ENCODE measurements at places on chromosomes 5 and 9.

DNA sequence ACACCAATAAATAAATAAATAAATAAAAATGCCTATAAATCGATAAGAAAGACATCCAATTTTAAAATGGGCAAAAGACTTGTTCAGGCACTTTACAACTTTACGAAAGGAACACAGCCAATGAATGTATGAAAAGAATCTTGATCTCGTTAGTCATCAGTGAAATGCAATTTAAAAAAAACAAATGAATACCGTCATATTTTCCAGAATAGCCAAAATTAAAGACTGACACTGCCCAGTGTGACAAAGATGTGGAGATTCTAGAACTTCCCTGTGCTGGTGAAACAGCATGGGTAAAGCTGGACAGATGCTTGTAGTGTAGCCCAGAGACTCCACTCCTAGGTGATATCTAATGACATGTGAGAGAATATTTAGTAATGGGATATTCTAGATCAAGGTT, 127.1 kb downstream of the GOLPH3 start:
- no peak for DNase-seq

DNA sequence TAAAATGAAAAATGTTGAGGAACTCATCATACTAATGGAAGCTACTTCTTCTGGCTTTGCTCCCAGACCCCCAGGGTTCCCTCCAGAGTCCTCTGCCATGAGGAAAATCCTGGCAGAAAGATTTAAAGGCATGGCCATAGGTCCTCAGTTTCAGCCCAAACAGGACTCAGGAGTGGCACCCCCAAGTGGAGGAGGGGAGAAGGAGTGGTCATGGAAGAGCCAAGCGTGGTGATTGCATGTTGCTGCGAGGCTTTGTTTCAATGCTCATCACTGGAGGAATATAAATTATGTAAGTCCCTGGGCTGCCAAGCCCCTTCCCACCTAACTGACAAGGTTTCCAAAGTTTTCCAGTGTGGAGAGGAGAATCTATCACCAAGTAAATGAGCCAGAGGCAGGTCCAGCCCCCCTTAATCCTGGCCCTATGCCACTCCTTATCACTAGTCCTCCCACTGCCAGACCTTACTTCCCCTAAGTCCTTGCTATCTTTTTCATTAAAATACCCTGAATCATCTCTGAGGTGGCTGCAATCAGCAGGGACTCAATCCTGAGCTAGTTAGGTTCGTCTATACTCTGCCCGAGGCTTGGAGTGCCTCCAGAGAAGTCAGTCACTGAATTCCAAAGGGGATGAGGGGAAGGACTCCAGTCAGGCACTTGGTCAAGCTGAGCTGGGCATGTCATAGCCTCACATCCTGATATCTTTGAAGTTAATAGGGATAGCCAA, 70.7 kb upstream of the TAF1L start:
- no peak for DNase-seq

DNA sequence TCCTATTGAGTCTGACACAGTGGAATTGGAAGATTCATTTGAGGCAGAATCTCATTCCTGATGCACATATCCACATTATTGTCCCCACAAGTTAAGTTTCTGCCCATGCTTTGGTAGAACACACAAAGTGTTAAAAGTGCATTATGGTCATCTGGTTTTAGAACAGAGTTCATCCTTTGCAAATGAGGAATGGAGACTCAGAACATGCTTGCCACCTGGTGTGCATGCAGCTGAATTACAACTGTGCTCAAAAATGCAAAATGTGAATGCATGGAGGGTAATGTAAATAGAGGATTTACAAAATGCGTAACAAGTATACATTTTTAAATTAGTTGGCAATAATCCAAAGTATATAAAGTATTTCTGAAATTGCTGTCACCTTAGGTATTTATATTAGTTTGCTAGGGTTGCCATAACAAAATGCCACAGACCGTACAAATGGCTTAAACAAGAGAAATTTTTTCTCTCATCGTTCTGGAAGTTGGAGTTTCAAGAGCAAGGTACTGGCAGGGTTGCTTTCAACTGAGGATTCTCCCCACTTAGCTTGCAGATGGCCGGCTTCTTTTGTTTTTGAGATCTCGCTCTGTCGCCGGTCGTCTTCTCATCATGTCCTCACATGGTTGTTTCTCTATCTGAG, 671.1 kb downstream of the TAF11L14 start:
- no peak for DNase-seq

- DNase-seq: no peak
Observed at GRCh38 chr5:2167671-2168070, 284.9 kb upstream of the IRX4 start.

DNA sequence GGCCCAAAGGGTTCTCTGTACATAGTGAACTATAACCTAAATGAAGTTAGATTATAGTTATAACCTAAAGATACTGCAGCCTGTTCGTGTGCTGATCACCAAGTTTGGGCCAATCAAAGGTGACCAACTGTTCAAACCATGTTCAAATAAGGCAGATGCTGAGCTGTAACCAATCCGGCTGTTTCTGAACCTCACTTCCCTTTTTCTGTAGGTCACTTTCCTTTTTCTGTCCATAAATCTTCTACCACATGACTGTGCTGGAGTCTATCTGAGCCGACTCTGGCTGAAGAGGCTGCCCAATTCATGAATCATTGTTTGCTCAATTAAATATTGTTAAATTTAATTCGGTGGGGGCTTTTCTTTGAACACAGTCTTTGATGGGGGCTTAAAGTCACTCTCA, 1920.2 kb downstream of the MAT2B start:
- no peak for DNase-seq

GRCh38 chr5:158805195-158805594, 294.5 kb downstream of the EBF1 start:
- no peak for DNase-seq

DNA sequence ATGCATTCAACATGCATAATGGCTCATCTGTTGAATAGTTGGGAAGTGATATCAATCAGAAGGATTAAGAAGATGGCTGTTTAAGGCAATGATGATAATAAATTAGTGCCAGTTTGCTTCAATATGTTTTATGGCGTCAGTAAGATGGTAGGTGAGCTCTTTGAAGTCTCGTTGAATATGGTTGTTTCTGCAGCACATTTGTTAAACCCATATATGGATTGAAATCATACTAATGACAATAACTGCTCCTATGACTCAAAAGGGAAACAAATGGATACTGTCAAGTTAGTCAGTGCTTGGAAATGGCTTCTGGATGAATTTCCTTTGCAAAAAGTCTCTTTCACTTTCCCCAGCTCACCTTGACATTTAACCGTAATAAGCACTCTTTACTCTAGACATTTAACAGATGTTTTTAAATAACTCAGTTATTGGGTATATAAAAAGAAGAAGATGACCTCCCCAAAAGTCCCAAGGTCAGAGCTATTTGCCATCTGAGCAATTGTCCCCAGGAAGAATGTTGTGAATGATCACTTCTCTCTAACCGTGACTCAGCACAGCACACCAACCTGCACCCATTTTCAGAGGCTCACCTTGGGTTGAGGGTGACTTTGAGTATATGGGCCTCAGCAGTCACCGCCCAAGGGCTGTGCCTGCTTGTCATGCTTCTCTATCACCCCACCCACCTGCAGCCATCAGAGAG, 133.4 kb downstream of the GRIA1 start:
- no peak for DNase-seq

DNA sequence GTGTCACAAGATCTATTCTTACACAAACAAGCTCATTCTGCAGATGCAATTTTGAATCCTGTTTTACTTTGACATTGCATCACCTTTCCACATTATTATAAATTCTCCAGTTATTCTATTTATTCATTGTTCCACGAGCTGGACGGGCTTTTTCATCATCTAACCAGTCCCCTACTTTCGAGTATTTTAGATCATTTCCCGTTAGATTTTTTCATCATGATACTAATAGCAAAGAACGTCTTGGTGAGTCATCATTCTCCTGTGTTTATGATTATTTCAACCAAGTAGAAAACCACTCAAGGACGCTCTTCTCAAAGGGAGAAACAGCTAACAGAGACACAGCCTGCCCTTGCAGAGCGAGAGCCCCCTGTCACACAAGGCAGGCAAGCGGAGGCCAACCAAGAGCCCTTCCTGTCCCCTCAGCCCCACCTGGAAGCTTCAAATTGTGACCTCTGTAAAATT, 15.1 kb downstream of the BBLN start:
- DNase-seq: no peak

DNA sequence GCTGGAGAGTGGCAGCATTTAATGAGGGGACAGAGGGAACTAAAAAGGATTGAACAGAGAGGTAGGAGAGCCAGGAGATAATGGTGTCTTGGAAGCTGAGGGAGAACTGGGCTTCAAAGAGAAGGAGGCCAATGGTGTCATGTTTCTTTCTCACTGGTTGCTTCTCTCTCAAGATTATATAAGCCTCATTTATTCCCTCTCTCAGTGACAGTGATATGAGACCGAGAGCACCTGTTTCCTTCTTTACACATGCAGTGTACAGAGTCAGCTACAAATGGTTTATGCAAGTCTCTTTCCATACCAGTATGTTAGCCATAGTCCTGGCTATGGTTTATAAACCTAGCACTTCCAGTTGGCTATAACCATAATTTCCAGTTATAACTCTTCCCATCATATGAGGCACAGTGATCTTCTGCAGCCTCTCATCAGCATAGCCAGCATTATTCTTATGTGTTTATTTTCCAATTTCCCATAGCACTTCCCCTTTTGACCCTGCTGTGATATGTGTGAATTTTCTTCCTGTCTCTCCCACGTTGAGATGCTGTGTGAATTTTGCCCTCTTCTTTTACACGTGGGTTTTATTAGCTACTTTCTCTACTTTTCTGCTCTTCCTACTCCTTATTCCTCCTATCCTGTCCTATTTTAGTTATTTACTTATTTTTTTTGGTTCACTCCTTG, 71.2 kb downstream of the UNC13B start:
- no peak for DNase-seq

DNA sequence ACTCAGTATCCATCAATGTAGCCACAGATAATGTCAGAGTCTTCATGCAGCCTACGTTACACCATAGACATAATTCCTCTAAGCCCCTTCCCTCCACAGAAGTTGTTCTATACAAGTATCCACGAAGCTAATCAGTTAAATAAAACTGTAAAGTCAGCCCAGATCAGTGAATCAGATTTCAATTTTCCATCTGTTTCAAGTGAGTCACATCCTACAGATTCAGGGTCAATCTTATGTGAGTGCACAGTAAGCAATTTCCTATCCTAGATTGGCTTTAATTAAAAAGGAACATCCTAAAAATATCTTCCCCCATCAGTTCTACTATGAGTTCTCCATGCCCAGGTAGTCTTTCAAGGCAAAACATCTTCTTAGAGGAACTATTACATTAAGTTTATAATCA, 402.5 kb downstream of the EFNA5 start:
- DNase-seq: no peak

DNA sequence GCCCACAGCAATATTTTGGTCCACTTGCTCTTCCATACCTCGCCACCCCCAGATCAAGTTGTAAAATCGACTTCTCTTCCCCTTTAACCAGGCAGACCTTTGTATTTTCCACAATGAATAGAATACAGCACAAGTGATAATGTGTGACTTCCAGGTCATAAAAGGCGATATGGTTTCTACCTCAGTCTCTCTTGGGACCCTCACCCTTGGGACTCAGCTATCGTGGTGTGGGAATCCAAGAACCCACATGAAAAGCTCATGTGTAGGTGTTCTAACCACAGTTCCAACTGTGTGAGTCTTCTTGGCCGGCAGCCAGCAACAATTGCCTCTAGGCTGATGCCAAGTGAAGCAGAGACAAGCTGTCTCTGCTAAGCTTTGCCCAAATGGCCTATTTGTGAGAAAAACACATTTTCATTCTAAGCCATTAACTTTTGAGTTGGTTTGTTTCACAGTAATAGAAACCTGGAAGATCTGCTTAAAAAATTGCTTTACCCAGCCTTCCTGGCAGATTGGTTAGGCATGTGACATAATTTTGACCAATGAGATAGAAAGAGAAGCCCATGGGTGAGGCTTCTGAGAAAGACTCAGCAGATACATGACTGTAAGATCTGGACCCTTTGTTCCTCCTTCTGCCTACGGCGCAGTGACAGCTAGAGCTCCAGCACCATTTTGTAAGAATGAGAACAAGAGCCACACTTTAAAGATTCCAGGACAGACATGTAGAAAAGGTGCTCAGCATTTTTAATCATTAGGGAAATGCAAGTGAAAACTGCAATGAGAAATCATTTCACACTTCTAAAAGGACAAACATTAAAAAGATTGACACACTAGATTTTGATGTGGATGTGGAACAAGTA, 18.3 kb upstream of the MLLT3 start:
- peak; percentile 78 for DNase-seq

- DNase-seq: no peak
Observed at GRCh38 chr9:8208465-8208864, 408.9 kb upstream of the DMAC1 start.

DNA sequence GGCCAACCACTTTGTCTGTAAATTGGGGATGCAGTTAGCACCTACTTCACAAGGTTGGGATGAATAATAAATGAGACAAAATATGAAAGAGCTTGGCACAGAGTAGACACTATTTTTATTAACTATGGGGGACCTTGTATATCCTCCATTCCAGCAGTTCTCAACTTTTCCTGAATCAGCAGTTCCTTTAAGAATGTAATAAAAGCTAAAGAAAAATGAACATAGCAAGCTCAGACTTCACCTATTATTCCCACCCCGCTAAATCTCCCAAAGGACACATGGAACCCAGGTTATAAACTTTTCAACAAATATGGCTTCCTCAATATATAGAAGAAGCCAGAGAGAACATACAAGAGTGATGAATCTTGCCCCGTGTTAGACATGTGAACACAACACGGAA, 32.0 kb upstream of the TTC1 start:
- no peak for DNase-seq
